ENCODE measurements at places on chromosomes 5 and 9.

DNA sequence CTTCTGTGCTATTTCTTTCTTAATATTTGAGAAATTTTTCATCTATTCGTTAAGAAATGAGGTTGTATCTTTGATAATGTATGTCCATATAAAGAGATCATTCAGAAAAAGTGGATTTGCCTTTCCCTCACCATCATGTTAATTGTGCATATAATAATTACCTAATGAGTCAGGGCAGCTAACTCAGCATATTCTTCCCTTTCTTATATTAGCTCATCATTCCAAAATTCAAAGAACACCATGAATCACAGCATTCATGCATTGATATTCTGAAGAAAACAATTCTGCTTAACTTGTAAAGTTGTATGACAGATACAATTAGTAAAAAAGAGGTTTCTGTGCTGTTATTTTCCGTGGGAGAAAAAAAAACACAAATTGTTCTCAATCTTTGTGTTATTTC, 630.6 kb downstream of the TLE1 start:
- DNase-seq: no peak

DNA sequence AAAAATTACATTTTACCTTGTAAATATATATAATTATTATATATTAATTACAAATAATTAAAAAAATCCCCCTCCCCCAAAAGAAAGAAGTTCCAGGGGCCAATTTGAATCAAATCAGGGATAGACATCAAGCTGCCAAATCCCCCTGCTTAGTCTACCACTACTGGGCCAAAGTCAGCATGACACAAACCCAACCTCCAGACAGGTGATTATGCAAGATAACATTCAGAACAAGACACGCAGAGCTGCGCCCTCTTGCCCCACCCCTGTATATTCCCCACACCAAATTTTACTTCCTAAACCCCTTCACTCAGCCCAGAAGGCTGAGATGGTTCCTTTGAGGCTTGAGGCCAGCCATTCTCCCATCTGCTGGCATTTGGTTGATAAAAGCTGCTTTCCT, 2059.1 kb upstream of the CDH6 start:
- DNase-seq: no peak

DNA sequence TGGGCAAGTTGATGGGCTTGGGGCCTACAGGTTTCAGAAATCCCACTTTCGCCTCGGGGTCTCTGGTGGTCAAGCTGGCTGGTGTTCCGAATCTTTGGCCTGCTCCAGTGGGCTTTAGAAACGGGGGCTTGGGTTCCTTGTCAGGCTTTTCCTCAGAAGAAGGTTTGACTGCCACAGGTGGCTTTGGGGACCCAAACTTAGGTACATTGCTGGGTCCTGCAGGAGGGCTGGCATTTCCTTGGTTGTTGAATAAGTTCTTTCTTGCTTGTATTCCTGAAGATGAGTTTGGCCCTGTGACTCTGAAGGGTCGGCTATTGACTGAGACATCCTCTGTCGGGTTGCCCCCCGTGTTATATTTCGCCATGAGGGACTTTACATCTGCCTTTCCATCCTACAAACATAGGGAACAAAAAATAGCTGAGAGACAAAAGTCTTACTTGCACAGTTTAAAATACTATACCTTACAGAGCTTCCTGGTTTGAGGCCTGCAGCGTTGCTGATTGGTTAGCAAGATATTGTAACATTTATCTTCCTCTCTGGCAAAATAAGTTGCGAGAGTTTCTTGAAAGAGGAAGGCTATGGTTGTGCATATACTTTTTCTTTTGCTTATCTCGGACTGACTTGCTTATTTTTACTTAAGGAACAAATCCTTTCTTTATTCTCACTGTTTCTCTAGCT, 16.6 kb downstream of the FYB1 start:
- DNase-seq: no peak

- DNase-seq: no peak
Measured at GRCh38 chr9:109846776-109847175, 66.8 kb downstream of the PALM2AKAP2 start.

DNA sequence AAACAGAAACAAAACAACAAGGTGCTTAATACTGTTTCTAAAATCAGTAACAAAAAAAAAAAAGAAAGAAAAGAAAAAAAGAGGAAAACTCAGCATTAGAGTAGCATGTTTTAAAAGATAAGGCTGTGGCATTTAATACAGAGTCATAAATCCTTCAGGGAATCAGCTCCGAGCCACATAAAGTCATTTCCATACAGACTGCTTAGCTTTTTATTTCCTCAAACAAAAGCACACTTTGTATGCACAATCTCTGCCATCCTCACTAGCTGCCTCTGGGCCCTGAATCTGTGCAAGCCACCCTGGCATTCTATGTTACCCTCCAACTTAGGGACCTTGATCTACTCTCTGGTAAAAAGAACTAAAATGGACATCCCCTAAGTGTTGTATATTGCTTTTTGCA, 87.6 kb downstream of the SEMA6A start:
- DNase-seq: no peak

DNA sequence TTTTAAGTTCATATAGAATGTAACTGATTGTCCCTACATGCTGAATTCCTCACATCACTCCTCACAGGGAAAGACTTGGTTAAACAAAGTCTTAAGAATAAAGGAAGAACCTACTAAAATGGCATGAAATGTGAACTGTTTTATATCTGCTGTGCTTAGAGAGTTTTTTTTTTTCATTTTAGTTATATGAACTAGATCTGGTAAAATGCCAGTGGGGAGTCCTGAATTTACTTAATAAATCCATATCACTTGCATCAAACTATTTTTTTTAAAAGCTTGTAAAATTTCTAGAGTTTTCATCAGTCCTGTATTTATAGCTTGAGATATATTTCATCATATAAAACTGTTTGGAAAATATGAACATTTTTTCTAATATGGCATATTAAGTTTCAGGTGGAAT, 1528.6 kb downstream of the EFNA5 start:
- DNase-seq: no peak

GRCh38 chr5:108345541-108346171, 36.2 kb downstream of the FBXL17 start:
- DNase-seq: peak; percentile 47

DNA sequence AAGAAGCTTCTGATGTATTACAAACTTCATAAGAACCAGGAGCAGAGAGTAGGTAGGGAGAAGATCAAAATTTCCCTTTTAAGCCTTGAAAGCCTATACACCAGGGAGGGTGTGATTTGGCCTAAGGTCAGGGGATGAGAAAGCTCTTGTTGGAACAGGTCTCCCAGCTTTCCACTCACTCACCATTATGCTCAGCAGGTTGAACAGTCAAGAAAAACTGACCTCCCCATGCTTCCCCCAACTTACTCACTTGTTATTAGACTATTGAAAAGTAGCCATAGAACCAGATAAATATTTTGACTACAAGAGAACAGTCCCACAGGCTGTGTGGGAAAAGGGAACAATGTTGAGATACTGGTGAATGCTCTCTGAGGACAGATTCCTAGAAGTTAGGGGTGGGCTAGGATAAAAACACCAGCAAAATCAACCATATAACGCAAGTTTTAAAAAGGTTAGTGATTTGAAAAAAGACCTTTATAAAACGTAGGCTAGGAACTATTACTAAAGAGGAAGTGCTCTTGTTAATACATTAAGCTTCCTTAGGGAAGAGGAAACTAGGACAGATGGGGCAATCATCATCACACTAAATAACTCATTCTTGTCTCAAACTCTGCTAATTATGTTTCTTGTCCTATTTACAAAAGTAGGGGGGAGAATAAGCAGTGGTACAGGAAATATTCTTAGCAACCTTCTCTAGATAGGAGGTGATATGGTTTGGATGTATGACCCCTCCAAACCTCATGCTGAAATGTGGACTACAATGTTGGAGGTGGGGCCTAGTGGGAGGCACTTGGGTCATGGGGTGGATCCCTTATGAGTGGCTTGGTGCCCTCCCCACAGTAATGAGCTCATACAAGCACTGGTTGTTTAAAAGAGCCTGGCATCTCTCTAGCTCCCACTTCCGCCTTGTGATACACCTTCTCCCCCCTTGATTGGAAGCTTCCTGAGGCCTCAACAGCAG, 31.0 kb downstream of the PCDHGC5 start:
- DNase-seq: no peak

GRCh38 chr9:113546566-113546965, 83.0 kb downstream of the RGS3 start:
- DNase-seq: no peak

GRCh38 chr9:2158111-2158610, 143.0 kb downstream of the SMARCA2 start:
- DNase-seq: peak; percentile 12

DNA sequence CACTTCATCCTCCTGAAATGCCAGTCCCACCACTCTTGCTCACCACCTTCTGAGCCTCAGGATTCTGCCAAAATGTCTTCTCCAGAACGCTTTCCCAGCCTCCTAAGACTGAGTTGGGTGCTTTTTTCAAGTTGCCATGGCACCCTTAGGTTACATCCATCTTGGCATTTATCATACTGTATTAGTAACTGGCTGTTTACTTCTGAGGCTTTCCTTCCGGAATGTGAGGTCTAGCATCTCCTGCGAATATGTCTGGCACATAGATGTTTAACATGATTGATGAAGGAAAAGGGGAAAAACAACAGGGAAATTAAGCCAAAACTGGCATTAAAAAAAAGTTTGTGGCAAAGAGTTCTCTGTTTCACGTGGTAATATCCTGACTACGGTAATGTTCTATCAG, 24.9 kb downstream of the RNF130 start:
- no peak for DNase-seq

- no peak for DNase-seq
Measured at GRCh38 chr5:74019923-74020322, 393.9 kb downstream of the ARHGEF28 start.

DNA sequence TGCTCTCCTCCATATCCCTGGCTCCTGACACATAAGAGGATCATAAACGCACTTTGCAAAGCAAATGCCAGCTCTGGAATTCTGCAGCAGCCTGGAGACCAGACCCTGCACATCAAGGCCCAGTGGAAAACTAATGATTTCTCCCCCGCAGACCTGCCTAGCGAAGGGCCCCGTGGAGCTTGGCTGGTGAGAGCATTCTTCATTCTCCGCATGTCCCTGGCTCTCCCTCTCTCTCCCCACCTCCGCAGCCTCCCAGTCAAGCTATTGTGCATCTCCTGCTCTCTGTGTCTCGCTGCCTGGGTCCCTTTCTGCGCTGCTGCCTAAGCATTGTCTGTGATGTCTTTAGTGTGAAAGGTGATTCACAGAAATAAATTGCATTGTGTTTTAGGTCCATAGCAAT, 46.7 kb downstream of the GRIA1 start:
- no peak for DNase-seq

DNA sequence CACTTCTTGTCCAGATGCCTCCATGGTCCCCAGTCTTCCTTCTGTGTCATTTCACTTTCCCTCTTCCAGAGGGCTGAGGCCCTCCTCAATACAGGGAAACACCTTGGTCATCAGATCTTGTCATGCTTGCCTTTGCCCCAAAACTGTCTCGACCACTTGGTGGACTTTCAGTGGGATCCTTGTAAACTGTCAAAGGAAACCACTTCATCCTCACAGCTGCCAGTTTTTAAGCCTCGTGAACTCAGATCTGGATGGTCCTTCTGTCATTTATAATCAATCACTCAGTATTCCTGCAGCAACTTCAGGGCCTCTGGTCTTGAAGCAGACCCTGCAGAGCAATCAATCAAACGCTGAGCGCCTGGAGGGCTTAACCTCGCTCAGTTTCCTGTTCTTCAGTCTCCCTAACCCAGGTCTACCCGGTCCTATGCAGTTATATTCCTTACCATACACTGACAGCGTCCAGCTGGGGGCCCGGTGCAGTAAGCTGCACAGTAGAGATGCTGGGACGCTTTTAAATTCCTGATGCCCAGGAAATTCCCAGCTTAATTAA, 74.6 kb downstream of the GOLPH3 start:
- no peak for DNase-seq

- no peak for DNase-seq
Measured at GRCh38 chr5:369151-369868, 47.8 kb downstream of the AHRR start.

DNA sequence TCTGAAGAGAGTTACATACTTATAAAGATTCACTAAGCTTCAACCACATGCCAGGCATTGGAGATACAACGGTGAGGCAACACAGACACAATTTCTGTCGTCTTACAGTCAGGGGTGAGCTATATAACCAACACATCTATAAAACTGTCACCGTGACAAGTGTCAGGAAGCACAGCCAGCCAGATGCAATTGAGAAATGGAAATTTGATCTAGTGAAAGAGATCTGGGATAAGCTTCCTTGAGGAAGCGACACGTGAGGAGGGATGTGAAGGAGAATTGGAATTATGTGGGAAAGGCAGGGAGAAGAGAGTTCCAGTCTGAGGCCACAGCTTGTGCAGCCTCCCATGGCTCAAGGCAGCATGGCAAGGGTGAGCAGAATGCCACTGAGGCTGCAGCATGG, 50.9 kb upstream of the ZNF354B start:
- DNase-seq: no peak

DNA sequence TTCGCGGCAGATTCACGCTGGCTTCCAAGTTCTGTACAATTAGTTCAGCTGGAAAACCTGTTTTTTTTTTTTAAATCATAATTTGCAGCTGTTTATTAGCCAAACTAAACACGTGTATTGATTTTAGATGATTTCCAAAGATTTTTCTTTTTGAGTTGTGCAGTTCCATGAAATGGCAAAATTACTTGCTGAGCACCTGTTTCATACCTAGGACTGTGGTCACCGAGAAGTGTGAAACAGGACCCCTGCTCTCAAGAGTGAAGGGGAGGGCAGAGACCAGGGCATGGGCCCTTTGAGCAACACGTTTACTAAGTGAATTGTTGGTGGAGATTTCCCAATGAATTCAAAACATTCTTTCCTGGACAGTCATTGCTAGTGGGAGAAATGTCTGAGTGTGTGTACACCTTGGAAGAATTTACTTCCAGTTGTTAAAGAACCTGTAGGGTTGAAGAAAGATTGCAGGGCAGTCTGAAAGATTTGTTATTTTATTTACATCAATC, 688 bp downstream of the SNX24 start:
- no peak for DNase-seq

DNA sequence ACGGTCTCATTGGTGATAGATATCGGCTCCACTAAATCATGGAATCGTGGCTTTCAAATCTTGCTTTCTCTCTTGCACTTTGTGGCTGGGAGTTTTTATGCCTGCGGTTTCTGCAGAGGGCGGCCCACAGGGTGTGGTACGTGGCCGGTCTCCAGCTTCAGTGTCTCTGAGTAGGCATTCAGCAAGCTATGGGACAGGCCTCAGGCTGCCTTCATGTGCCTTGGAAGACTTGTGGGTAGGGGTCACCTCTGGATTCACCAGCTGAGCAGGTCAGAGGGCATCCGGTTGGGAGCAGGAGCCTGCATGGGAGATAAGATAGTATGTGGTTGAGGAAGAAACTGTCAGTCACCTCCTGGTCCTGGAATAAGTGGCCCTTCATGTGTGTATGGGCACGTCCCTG, 47.7 kb downstream of the AMBP start:
- no peak for DNase-seq

- no peak for DNase-seq
Measured at GRCh38 chr5:83498585-83498984, 27.0 kb downstream of the VCAN start.

DNA sequence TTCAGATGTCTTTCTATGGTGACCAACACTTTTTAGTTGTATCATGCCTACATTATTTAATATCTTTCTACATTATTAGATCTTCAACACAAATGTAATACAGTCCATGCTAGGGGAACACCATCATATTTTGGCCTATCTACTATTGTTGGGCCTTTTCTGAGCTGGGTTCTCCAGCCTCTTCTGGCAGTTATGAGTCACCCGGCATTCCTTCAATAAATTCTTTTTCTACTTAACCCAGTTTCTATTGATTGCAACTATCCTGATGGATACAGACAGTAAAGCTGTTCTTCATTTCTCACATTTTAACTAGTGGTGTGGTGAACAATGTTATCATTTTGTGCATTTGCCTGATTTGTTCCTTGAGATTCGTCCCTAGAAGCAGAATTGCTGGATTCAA, 529.3 kb downstream of the BNC2 start:
- DNase-seq: no peak

- no peak for DNase-seq
Measured at GRCh38 chr9:125574126-125574877, 132.7 kb downstream of the MAPKAP1 start.

Data from CD8-positive, alpha-beta T cell (primary cell).